ENCODE measurements at places on chromosomes 2 and 18.

DNA sequence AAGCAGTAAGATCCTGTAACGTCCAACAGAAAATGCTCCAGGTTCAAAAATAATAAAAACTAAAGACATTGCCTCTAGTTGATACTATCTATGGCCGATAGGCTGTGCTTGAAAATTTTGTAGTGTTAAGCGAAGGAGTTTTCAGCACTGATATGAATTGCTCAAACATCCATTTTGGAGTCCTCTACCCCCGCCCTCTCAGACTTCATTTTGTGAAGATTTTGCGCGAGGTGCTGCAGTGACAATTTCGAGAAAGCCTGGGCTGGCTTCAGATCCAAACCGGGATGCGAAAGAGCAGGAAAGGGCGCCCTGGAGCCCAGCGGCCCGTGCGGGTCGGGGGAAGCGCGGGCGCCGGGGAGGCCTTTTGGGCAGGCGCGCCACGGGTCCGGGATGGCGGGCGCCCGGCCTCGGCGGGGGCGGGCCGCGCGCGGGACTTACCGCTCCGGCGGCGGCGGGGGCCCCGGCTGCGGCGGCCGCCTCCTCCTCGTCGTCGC is 1.8 kb downstream of the SP3 start:
- peak; percentile 78 for DNase-seq

- DNase-seq: no peak
Measured at GRCh38 chr2:235497096-235497495, 3.3 kb downstream of the AGAP1 start.

DNA sequence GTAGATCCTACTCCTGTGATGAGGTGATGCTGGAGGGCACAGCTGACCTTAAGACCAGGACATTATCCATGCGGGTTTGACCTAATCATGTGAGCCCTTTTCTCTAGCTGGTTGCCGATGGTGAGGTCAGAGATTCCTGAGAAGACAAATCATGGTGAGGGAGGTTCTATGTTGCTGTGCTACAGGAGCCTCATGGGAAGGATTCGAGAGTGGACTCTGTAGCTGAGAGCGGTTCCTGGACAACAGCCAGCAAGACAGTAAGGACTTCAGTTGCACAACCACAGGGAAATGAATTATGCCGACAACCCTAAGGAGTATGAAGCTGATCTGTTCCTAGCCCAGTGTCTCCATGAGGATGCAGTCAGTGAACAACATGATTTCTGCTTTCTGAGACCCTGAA is 80.4 kb downstream of the EPB41L3 start:
- DNase-seq: peak; percentile 90

- DNase-seq: peak; percentile 99
Measured at GRCh38 chr2:41966431-41966893, 81.4 kb upstream of the PKDCC start.

All from fibroblast of upper back skin (primary cell).